Choroid plexus epithelial cell (primary cell): ENCODE measurements at places on chromosomes 4 and X.
A peak's percentile ranks its signal among the peaks of the same experiment; 100 is the strongest.

DNA sequence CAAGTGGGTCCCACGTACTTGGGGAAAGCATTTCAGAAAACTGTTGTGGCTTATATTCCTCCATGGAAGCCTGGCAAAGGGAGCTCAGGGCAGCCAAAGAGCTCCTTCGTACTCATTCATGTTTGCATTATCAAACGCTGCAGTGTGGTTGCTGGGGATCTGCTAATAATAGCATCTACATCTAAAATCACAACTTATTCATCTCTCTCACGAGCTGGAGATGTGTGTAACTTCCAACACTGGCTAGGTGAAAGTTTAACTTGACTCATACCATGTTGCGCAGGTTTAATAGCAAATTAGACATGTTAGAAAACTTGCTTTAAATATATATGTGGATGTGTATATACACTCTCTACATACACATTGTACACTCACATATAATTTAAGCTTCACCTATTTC lies 415.1 kb downstream of the AFF2 start:
- DNase-seq, result no peak

- peak; percentile 97 for DNase-seq
These were observed 28.3 kb downstream of the AREG start for GRCh38 chr4:74473155-74473811.

DNA sequence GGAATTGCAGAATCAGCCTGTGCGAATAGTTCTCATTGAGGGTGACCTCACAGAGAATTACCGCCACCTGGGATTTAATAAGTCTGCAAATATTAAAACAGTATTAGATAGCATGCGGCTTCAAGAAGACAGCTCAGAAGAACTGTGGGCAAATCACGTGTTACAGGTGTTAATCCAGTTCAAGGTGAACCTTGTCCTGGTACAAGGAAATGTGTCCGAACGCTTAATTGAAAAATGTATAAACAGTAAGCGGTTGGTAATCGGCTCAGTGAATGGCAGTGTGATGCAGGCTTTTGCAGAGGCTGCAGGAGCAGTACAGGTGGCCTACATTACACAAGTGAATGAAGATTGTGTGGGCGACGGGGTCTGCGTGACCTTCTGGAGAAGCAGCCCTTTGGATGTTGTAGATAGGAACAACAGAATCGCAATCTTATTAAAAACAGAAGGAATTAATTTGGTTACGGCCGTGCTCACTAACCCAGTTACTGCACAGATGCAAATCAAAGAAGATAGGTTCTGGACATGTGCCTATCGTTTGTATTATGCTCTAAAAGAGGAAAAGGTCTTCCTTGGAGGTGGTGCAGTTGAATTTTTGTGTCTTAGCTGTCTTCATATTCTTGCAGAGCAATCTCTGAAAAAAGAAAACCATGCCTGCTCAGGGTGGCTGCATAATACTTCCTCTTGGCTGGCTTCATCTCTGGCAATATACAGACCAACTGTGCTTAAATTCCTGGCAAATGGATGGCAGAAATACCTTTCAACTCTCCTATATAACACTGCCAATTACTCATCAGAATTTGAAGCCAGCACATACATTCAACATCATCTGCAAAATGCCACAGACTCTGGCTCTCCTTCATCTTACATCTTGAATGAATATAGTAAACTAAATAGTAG lies 10.7 kb downstream of the BBS12 start:
- no peak for DNase-seq

DNA sequence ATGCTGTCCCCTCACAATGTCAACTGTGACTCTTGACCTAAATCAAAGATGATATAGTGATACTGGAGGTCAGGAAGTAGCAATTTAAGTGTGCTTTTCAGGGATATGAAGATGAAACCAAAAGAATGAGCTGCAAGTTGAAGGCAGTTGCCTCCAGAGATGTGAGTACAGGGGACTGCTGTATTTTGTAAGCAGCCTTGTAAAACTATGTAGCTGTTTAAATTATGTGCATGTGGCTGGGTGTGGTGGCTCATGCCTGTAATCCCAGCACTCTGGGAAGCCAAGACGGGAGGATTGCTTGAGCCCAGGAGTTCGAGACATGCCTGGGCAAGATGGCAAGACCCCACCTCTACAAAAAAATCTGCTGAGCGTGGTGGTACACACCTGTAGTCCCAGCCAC lies 15.1 kb upstream of the TNIP2 start:
- DNase-seq, result no peak

GRCh38 chr4:2459589-2460349 lies 9.1 kb upstream of the RNF4 start:
- DNase-seq, result no peak

DNA sequence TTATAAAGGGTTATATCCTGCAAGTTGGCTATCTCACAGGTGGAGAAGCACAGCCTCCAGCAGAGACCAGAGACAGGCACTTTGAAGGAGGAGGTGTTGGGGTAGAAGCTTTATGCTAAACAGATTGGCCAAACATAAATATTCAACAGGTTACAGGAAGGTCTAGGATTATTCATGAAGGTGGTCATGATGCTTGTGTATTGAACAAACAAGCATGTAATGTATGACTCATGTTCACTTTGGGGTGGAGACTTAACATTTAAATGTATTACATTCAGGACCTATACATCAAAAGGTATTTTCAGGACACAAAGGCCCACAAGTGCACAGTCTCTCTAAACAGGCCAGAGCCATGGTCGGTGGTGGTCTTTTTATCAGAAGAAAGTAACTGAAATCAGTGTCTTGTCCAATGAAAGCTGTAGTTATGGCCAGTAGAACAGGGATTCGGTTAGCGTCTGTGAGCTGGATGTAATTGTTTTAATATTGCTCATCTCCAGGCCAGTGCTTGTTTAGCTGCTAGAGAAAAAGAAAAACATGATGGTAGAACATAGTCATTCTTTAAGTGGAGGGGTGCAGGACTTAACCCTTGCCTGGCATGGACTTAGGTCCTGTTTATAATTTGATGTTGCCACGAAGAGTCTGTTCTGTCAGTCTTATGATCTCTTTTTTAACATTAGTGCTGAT lies 555.2 kb upstream of the PCDH10 start:
- no peak for DNase-seq

DNA sequence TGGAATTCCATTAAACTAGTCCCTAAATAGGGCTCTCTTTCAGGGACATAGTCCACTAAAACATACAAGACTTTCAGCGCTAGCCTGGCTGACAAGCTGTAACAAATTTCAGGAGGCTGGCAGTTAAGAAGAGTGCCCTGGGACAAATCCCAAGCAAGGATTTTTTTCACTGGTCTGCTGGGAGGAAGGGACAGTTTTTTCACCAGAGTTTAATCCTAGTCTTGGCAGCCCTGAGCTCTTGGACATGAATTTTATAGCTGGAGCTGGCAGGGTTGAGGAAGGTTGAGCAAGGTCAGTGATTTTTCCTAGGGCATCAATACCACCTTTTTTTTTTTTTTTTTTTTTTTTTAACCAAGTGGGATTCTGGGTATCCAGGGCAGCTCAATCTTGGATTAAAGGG lies 184.4 kb downstream of the SH2D1A start:
- DNase-seq, result no peak

GRCh38 chrX:53072418-53073114 lies 9.6 kb upstream of the TSPYL2 start:
- no peak for DNase-seq

DNA sequence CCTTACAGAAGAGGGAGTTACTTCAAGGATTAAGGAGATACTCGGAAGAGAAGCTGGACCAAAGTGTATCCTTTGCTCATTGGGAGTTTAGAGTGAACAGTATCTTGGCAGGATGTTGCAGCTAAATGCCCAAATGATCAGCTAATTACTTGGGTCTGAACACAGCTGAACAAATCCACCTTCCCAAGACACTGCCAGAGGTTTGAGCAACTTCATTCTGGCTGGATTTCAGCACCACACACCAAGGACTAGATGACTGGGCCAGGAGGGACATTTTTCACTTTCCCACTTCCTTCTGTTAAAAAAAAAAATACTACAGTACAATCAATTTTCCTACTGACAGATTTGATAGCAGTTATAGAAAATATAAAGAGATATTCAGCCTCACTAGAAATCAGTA lies 324.6 kb downstream of the MID1IP1 start:
- DNase-seq, result no peak

DNA sequence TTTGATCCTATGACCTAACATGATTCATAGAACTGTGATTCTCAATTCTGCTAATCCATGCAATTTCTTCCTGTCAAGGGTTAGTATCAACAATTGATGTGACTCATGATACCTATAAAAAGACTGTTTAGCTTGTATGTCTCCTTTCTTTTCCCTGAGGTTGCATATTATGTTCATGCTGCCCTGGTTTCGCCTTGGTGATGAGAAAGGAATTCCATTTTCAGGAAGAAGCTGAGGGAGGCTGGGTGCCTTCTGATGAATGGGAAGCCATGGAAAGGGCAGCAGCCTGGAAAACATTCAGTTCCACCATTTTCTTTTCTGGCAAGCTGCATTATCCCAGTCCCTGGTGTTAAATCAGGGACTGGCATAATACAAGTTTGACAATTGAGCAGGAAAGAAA lies 976.5 kb downstream of the RPA4 start:
- peak; percentile 6 for DNase-seq

DNA sequence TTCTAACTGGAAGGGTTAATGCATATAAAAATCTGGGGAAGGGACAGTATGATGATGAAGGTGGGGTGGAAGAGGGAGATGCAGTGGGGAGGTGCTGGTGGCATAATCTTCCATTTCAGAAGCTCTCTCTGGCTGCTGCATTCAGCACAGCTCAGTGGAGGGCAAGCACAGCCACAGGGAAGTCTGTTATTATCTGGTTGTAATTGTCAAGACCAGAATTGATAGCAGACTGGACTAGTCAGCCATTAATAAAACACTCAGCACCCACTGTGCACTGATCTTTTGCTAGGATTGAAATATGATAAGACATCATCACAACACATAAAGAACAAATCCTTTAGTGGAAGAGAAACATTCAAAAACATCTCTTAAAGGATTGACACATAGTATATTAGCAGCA lies 414.2 kb upstream of the LCORL start:
- DNase-seq, result no peak

DNA sequence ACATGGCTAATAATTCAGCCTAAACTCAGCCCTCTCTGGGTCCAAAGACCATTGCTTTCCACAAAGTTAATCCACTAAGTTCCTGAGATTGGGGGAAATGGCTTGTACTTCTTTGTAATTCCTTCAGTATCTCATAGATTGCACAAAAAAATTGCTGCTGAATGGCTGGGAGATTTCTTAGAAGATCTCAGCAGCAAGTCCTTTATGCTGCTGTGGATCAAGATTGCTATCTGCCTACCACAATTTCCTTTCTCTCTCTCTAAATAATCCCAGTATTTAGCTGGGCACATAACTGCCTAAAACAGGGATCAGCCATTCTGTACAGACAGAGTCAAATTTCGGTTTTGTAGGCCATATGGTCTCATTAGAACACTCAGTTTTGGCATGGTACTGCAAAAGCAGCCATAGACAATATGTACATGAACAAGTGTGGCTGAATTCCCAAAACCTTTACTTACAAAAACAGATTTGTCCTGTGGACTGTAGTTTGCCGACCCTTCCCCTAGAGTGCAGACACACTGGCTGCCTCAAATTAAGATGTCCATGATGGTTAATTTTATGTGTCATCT lies 18.5 kb upstream of the HOPX start:
- no peak for DNase-seq

GRCh38 chr4:110808351-110808878 lies 185.5 kb upstream of the PITX2 start:
- peak; percentile 37 for DNase-seq

- peak; percentile 1 for DNase-seq
These were observed 582.3 kb downstream of the KCNIP4 start for GRCh38 chr4:21366312-21366711.

DNA sequence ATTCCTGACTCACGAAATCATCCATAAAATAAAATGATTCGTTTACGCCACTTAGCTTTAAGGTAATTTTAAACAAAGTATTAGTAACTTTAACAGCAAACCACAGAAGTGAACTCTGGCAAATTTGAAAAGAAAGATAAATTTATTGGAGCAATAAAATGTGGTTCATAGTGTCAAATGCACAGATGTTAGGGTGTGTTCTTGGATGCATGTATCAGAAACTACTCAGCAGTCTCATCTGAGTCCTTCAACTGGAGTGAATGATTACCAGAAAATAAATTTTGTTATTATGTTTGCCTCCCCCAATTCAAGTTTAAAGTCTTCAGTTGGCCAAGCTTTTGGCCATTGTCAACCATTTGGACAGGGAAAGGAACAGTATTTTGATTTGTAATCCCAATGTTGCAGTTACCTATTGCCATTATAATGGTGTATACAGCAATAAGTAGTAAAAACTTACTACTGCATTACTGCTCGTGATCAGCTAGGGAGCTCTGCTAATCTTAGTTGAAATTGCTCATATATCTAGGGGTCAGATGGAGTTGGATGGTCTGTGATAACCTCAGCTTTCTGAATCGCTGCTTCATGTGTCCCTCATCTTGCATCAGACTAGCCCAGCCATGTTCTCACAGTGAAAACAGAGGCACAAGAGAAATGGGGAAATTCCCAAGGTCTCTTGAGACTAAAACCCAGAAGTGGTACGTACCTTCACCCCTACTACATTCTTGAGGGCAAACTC lies 254.6 kb upstream of the KCNIP4 start:
- peak; percentile 4 for DNase-seq

DNA sequence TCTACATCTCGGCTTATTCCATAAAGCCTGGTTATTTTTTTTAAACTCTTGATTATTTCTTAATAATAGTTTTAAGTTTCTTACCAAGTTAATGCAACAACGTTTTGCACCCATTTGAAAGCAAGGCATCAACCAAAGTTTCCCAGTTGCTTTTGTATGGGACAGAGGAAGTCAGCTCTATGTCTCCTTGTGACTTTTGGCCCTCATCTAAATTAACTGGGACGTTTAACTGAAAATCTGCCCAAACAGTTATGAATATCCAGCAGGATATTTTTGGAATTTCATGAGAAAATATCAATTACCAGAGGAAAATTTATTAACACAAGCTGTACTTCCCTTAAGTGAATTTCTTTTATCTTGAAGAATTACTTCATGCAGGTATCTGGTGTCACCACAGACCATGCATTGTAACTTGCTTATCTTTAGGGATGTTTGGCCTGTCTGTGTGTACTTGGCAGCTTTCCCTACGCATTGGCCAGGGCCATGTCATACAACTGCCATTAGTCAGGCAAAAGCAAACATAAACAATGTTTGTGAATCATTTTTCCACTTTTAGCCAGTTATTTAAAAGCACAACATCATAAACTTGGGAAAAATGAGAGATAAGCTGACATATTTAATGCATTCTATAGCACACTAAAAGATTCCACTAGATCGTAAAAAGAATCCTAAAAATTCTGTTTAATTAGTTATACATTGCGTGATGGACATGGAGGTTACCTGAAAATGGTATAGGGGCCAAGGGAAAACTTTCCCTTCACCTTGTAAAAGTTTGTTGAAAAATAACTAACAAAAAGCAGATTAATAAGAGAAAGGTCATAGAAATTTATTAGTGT lies 101.4 kb upstream of the PDE5A start:
- DNase-seq, result peak; percentile 85
